ENCODE measurements at places on chromosomes 1 and 21.

GRCh38 chr21:20789729-20790500, 208.3 kb upstream of the NCAM2 start:
- H3K36me3 ChIP-seq: no peaks in the 10 kb centered on the region
- no peaks in the 10 kb centered on the region for H3K4me1 ChIP-seq
- no peak overlapping the region for H3K4me3 ChIP-seq
- no peak for DNase-seq
- H3K27ac ChIP-seq: no peak overlapping the region
- H3K27me3 ChIP-seq: no peaks in the 10 kb centered on the region

DNA sequence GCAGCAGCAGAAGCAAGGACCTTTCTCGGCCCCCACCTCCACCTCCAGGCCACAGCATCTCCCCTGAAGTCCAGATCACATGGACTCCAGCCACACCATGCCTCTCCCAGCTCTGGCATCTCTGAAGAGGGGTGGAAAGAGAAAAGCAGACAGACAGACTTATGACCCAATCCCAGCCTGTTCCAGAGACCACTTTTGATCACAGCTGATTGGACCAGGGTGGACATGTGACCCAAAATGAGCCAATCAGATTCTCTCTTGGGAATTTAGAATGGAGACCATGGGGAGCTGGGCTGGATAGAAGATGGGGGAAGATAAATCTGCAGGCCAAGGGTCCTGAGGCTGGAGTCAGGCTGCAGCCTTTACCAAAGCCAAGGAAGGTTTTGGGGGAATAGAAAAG, 16.4 kb downstream of the HTR1D start:
- no peak overlapping the region for H3K27ac ChIP-seq
- no peaks in the 10 kb centered on the region for H3K36me3 ChIP-seq
- DNase-seq: no peak
- no peaks in the 10 kb centered on the region for H3K4me1 ChIP-seq

- H3K36me3 ChIP-seq: no peaks in the 10 kb centered on the region
- H3K27ac ChIP-seq: peak overlapping the region; percentile 31
- DNase-seq: peak; percentile 50
Measured at GRCh38 chr1:168121401-168122011, 15.2 kb downstream of the GPR161 start.

GRCh38 chr21:30332681-30333080, 4.8 kb downstream of the KRTAP27-1 start:
- H3K4me3 ChIP-seq: no peak overlapping the region
- DNase-seq: no peak
- H3K4me1 ChIP-seq: no peaks in the 10 kb centered on the region
- H3K27ac ChIP-seq: no peak overlapping the region

- H3K27ac ChIP-seq: no peak overlapping the region
- H3K4me1 ChIP-seq: no peaks in the 10 kb centered on the region
- H3K4me3 ChIP-seq: no peak overlapping the region
Measured at GRCh38 chr1:42533101-42533863, 70.2 kb downstream of the CCDC30 start.

- H3K27ac ChIP-seq: no peak overlapping the region
- DNase-seq: no peak
- peaks cover 5% of the 10 kb centered on the region for H3K4me1 ChIP-seq
- H3K27me3 ChIP-seq: no peaks in the 10 kb centered on the region
- H3K36me3 ChIP-seq: no peaks in the 10 kb centered on the region
Measured at GRCh38 chr1:234558330-234558836, 51.6 kb downstream of the IRF2BP2 start.

DNA sequence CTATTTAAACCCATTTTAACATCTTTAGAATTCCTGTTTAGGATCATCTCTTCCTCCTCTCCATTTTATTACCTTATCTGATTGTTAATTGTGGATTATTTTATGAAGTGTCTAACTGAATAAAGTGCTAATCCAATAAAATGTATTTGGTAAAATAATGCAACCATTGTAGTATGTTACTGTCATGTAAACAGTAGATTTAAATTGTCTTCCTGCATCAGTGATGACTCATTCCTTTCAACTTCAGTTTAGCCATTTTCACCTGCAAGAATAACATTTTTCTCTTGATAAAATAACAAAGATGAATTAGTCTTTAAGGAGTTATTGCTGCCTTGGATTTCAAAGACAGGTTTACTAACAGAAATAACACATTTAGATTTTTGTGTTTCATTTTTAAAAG, 5.4 kb downstream of the PPP2R5A start:
- H3K27ac ChIP-seq: no peak overlapping the region
- DNase-seq: no peak
- H3K4me1 ChIP-seq: peaks cover 46% of the 10 kb centered on the region
- no peaks in the 10 kb centered on the region for H3K27me3 ChIP-seq
- no peak overlapping the region for H3K4me3 ChIP-seq

- H3K27me3 ChIP-seq: no peaks in the 10 kb centered on the region
- no peaks in the 10 kb centered on the region for H3K4me1 ChIP-seq
- no peak for DNase-seq
- H3K4me3 ChIP-seq: no peak overlapping the region
- H3K36me3 ChIP-seq: no peaks in the 10 kb centered on the region
- no peak overlapping the region for H3K27ac ChIP-seq
Measured at GRCh38 chr1:176338877-176339276, 124.1 kb upstream of the PAPPA2 start.

GRCh38 chr21:40840401-40841125, 6.4 kb downstream of the DSCAM start:
- H3K27ac ChIP-seq: no peak overlapping the region
- no peak overlapping the region for H3K4me3 ChIP-seq
- DNase-seq: no peak
- H3K4me1 ChIP-seq: no peaks in the 10 kb centered on the region

DNA sequence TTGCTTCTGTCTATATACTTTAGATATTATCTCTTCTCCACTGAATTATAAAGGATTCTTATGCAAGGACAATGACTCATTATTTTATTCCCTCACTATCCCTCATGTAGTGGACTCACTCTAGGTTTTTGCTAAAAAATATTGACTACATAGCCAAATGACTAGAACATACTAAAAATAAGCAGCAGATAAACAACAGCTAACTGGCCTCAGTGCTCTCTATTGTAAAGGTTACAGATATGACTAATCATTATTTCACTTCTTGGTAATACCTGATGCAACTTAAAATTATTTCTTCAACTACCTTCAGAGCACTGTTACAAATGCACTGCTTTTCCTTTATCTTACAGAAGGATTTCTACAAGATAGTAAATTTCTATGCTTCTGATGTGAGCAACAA, 147.6 kb upstream of the DEPDC1 start:
- H3K4me1 ChIP-seq: no peaks in the 10 kb centered on the region
- H3K36me3 ChIP-seq: no peaks in the 10 kb centered on the region
- DNase-seq: no peak
- no peak overlapping the region for H3K27ac ChIP-seq
- H3K4me3 ChIP-seq: no peak overlapping the region

DNA sequence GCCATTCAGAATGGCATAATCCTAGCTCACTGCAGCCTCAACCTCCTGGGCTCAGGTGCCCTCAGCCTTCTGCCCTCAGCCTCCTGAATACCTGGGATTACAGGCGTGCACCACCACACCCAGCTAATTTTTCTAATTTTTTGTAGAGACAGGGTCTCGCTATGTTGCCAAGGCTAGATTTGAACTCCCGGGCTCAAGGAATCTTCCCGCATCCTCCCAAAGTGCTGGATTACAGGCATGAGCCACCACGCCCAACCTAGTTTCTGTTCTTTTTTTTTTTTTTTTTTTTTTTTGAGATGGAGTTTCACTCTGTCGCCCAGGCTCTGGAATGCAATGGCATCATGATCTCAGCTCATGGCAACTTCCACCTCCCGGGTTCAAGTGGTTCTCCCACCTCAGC, 108.9 kb downstream of the LACTBL1 start:
- H3K27ac ChIP-seq: no peak overlapping the region
- peaks cover 5% of the 10 kb centered on the region for H3K4me1 ChIP-seq
- no peaks in the 10 kb centered on the region for H3K27me3 ChIP-seq
- DNase-seq: no peak
- H3K4me3 ChIP-seq: no peak overlapping the region

DNA sequence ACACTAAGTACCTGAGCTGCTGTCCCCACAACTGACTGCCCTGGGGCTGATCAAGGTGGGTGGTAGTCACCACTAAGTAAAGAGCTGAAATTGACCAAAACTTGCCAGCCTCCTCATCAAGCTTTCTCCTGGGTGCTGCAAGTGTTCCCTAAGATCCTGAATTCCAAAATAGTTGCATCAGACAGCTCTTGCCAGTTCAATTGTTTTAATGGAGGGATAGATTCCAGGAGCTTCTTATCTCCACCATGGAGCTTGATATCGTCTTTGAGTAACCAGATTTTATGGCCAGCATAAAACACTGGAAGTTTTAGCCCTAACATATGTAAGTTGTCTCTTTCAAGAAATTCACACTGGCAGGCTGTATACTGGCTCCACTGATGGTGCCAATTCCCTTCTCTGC, 90.3 kb downstream of the NID1 start:
- no peaks in the 10 kb centered on the region for H3K27me3 ChIP-seq
- no peak overlapping the region for H3K27ac ChIP-seq
- peaks cover 19% of the 10 kb centered on the region for H3K36me3 ChIP-seq
- peaks cover 5% of the 10 kb centered on the region for H3K4me1 ChIP-seq
- no peak overlapping the region for H3K4me3 ChIP-seq

GRCh38 chr1:206915030-206915735, 6.6 kb downstream of the FCMR start:
- DNase-seq: no peak
- H3K4me1 ChIP-seq: peaks cover 8% of the 10 kb centered on the region
- no peak overlapping the region for H3K27ac ChIP-seq
- no peaks in the 10 kb centered on the region for H3K36me3 ChIP-seq
